ENCODE measurements at places on chromosomes 5 and 9.

GRCh38 chr5:71587766-71588532 lies 809 bp downstream of the MCCC2 start:
- DNase-seq = peak; percentile 44

DNA sequence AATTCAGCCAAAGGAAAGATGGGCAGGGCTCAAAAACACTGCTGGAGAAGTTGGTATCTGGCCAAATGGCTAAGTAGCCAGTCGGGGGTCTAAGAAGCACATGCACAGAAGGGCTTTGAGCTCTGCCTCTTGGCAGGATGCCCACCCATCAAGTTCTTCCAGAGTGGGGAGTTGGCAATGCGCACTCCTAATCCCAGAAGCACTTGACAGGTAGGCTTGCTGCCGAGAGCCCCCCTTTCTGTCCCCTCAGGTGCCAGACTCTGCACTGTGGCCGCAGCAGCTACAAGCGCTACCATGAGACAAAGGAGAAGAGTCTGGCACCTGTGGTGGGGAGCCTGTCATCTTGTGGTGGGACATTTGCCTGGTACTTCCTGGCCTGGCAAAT lies 252.9 kb upstream of the SLC24A2 start:
- no peak for DNase-seq

- DNase-seq = no peak
Observed at GRCh38 chr5:124572971-124573370, 173.5 kb downstream of the ZNF608 start.

- DNase-seq = no peak
Observed at GRCh38 chr5:163612358-163613149, 107.1 kb downstream of the MAT2B start.

DNA sequence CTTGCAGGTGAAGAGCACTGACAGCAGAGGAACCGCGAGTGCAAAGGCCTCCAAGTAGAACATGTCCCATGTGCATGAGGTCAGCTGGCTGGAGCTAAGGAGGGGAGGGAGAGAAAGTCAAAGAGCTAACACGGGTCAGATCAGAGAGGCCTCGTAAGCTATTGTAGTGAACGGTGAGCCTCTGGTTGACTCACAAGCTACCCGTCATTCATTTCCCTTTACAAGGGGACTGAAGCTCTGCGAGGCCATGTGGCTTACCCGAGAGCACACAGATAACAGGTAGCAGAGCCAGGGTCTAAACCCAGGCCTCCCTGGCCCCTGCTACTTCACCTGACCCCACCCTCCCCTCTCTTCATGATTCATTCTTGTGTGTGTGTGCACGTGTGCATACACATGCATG lies 152.7 kb upstream of the ADRA1B start:
- DNase-seq = no peak

DNA sequence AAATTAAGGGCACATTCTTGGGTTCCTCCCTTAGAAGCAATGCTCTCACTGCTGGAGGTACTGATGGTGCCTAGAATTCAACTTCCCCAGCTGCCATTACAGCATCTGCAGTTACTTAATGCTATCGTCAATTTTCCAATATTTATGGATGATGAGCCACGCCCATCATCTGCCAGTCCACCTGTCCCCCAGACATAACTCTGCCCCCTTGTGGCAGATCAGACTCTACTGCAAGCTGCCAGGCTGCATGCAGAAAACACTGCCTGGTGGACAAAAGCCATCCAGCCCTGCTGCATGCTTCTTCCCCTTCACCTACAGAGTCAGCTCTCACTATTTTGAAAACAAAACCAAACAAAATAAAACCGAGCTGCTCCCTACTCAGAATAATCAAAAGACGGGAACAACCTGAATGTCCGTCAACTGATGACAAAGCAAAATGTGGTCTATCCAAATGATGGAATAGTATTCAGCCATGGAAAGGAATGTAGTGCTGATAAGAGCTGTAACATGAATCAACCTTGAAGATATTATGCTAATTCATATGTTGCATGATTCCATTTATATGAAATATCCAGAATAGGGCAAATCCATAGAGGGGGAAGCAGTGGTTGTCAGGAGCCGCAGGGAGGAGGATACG lies 66.4 kb downstream of the RETREG1 start:
- peak; percentile 21 for DNase-seq

- no peak for DNase-seq
Observed at GRCh38 chr9:123583646-123584045, 227.6 kb downstream of the CRB2 start.

DNA sequence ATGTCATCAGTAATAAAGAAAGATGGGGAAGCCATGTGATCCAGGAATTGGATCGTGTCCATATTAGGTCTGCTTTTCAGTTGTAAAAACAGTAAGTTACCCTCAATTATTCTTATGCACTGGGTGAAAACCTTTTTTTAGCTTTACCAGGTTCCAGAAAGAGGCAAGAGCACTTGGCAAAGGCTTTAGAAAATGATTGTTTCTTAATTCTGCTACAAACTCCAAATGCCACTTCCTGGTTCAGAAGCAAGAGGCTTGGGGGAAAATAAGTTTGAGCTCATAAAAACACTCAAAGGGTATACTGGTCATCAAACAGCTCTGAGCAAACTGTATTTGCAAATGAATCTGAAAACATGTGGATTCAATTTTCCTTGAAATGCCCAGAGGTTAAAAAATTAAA lies 615.6 kb downstream of the EBF1 start:
- DNase-seq = no peak

GRCh38 chr9:121656941-121657470 lies 5.6 kb downstream of the DAB2IP start:
- no peak for DNase-seq

DNA sequence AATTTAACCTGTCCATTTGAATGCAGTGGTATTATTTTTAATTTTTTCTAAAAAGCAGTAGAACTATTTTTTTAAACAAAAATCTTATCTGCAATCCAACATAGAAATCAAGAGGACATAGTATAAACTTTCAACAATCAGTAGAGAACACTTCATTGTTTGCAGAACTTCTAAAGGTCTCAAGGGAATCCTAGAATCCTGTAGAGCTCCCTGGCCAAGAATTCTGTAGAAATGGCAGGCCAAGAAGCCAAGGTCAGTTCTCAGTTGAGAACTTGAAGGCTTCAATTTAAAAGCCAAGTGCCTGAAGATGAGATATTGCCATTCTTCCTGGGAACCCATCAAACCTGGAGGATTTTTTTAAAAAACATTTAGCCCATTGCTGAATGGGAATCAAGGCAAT lies 199.2 kb upstream of the KLF4 start:
- no peak for DNase-seq

DNA sequence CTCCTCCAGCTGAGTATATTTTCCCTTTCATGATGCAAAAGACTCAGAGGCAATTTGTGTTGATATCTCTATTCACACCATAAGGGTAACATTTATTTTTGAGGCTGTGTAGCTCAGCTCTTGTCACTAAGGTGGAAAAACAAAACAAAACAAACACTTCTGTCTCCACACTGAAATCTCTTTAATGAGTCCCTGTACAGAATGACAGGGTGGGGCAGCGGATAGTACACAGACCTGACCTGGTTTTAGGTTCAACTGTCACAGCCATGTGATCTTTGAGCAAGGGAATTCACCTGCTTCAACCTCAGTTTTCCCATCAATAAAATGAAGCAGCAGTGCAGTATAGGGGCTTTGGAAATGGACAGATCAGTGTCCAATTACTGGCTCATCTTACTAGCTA lies 29.3 kb downstream of the TLR4 start:
- DNase-seq = no peak

- DNase-seq = no peak
Observed at GRCh38 chr9:69170231-69170630, 3.8 kb upstream of the TJP2 start.

- peak; percentile 70 for DNase-seq
Observed at GRCh38 chr9:127423476-127423933, 677 bp upstream of the ZNF79 start.

DNA sequence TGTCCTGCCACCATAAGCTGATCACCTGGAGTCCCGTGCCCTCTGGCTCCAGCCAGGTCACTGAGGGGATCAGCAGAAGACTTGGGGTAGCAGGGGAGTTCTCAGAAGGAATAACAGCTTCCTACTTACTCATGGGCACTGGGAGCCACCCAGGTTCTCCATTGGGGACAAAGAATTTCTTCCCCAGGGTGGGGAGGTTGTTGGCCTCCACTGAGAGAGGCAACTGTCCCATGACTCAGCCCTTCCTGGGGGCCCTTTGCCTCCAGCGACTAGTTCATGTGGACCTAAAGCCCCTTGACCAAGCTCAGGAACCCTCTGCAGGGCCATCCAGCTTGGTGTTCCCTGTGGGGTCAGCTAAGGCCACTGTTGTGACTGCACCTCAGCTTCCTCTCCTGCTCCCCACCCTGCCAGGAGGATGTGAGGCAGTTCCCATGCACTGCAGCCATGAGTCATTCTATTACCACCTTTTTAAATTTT lies 175.0 kb downstream of the AUH start:
- no peak for DNase-seq

GRCh38 chr5:56278335-56278753 lies 45.2 kb upstream of the ANKRD55 start:
- DNase-seq = no peak

- no peak for DNase-seq
Observed at GRCh38 chr5:169374761-169375160, 73.8 kb upstream of the SLIT3 start.

- DNase-seq = no peak
Observed at GRCh38 chr5:60992871-60993270, 47.9 kb downstream of the NDUFAF2 start.

DNA sequence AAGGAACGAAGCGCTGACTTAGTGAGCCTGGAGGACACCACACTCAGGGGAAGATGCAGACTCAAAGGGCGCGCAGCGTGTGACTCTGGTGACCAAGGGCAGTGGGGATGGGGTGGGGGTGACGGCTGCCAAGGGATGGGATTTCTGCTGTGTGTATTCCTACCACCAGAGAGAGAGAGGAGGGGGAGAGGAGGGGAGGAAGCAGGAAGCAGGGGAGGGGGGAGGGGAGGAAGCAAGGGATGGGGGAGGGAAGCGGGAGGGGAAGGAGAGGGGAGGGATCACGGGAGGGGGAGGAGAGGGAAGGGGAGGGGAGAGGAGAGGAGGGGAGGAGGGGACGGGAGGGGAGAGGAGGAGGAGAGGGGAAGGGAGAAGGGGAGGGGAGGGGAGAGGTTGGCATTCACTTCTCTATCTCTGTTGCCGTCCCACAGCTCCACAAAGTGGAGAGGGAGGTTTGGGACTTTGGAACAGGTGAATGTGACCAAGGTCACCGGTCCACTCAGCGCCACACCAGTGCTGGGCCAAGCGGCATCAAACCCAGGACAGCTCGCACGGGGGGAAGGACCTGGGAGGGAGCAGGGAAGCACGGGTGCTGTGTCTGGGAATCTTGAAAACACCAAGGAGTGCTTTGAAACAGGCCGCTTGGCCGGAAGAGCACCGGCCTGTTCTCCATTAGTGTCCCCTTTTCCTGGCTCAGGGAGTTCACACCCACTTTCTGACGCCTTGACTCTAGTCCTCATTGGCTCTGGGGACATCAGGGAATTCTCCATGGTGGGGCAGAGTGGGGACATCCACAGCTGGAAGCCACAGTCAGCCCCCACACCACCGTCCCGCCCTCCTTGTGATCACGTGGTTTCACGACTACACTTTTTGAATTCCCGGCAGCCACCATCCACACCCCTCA lies 77.4 kb downstream of the VAV2 start:
- DNase-seq = peak; percentile 29

- no peak for DNase-seq
Observed at GRCh38 chr5:137836997-137837396, 30.7 kb upstream of the MYOT start.

- peak; percentile 66 for DNase-seq
Observed at GRCh38 chr5:165014439-165014838, 1509.0 kb downstream of the MAT2B start.

DNA sequence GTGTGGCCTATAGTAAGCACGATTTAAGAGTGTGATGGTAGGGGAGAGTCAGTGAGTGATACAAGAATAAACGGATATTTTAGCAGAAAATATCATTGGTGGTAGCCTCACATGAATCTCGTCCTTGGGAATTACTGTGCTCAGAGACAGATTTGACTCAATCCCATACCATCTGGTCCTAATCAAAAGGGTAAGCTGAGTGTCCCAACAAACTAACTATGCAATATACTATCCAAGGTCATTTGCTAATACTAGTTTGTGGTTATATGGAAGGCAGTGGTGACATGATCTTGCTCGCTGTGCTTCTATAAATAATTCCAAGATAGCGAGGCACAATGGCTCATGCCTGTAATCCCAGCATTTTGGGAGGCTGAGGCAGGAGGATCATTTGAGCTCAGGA lies 103.2 kb downstream of the TRPM6 start:
- DNase-seq = no peak

- no peak for DNase-seq
Observed at GRCh38 chr9:134634176-134634575, 7.4 kb upstream of the COL5A1 start.

GRCh38 chr9:124254261-124254682 lies 3.5 kb upstream of the NEK6 start:
- DNase-seq = peak; percentile 90

- DNase-seq = no peak
Observed at GRCh38 chr9:136757751-136758140, 297 bp downstream of the LCN8 start.

- peak; percentile 7 for DNase-seq
Observed at GRCh38 chr9:111598733-111599091, 735 bp downstream of the PTGR1 start.

- DNase-seq = no peak
Observed at GRCh38 chr5:156824800-156825199, 25.3 kb upstream of the PPP1R2B start.

- DNase-seq = no peak
Observed at GRCh38 chr5:128857076-128857677, 108.1 kb upstream of the SLC27A6 start.

GRCh38 chr5:149938279-149938678 lies 6.3 kb downstream of the PDE6A start:
- DNase-seq = no peak

- DNase-seq = peak; percentile 39
Observed at GRCh38 chr9:128371630-128372117, 500 bp downstream of the URM1 start.

GRCh38 chr9:29640507-29640906 lies 2067.2 kb upstream of the C9orf72 start:
- no peak for DNase-seq

- DNase-seq = peak; percentile 82
Observed at GRCh38 chr9:34992376-34992951, 2.9 kb downstream of the DNAJB5 start.

DNA sequence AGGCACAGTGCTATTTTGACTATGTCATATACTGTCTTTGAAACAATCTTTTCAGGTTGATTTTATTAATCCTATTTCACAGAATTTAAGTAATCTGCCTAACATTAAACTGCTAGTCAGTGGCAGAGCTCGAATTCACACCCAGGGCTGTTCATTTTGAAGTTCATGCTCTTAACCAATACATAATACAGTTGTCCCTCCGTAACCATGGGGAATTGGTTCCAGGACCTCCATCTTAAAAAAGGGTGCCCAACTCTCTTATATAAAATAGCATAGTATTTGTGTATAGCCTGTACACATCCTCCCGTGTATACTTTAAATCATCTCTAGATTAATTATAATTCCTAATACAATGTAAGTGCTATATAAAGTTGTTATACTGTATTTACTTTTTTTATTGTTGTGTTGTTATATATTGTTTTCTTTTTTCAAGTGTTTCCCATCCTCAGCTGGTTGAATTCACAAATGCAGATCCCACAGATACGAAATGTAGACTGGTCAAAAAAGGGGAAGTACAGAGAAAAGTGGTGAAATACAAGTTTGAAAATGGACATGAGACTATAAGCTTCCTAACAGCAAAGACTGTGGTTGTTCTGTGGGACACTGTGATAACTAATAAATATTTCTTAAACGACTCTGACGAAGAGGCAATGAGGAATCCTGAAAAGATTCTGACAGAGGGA lies 18.3 kb downstream of the RFX3 start:
- DNase-seq = peak; percentile 82

Measured in inflammatory macrophage treated with lipopolysaccharide for 1 hour (primary cell).